Neural progenitor cell (in vitro differentiated cells): ENCODE measurements at places on chromosomes 5 and 9. TPM values are rescaled to one million over a fixed set of nuclear protein-coding genes. Genes with fewer than 3 reads are reported as not detected.

CCDC183 gene
- 0.84 and 2.1 TPM in 2 replicates for total RNA-seq

UGT3A1 gene
- 5.6 and 8.8 TPM in 2 replicates for total RNA-seq

MEF2C gene
- 0.26 and 0.68 TPM in 2 replicates for total RNA-seq

ANXA2R gene
- total RNA-seq = 0.17 and 0.74 TPM in 2 replicates

GRCh38 chr5:123087173-123088030 is 1.6 kb upstream of the PRDM6 start:
- DNase-seq = peak; percentile 60

DNA sequence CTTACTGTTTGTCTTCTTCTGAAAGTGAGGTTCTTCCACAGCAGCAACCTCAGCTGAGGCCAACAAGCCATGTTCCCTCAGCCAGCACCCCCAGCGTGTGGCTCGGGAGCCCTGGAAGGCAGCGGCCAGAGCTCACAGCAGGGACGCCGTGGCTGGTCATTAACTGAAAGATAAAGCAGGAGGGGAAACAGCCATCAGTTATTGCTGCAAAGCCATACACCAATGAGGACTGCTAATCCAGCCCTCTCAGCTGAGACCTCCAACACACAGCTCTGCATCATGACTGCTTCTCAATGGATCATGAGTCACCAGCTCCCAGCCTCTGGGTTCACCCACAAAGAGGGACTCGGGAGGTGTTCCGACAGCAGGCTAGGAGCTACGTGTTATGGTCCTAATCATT is 24.3 kb downstream of the ABCA1 start:
- no peak for DNase-seq
